Upper lobe of left lung (tissue), 6 donors: ENCODE measurements at places on chromosomes 11 and 22.

DNA sequence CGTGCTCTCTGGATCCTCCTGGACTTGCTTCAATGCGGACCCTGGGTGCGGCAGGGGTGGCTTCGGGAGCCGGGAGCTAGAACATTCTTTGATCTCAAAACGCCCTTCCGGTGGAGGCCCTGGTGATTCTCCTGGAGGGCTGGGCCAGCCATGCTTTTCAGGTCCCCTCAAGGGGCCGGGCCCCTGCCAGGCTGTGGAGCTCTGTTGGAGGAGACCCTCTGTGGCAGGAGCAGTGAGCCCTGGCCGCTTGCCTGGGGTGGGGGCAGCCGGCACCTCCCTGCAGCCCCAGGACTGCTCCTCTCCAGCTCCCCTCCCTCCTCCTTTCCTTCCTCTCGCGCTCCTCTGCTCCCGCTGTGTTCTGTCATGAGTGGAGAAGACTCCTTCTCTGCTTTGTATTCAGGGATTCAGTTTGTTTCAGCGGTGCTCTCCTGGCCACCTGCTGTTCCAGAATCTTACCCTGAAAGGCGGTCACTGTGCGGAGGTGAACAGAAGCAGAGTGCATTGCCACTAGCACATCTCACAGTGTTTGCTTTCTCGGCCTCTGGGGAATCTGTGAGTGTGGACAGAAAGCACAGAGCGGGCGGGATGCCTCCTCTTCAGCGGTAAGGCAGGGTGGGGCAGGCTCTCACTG is 289.1 kb downstream of the TBC1D22A start:
- peaks cover 5% of the 10 kb centered on the region for H3K36me3 ChIP-seq
- no peak for DNase-seq
- H3K27ac ChIP-seq, result no peak overlapping the region

DNA sequence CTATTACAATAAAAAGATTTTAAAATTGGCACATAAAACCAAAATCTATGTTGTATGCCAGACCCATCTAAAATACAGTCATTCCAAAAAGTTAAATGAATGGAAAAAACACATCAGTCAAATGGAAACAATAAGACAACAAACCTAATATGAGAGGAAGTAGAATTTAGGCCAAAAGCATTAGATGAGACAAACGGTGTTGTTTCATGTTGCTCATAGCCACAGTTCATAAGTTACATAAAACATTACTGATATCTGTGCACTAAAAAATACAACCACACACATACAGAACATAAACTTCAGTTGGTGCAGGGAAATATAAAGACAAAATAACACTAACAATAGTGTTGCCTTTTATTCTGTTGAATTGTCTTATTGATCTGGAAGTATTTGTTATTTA is 661.9 kb downstream of the CNTN5 start:
- no peaks in the 10 kb centered on the region for H3K36me3 ChIP-seq
- no peak overlapping the region for H3K27ac ChIP-seq
- no peak overlapping the region for H3K4me3 ChIP-seq
- DNase-seq, result no peak
- H3K4me1 ChIP-seq, result no peaks in the 10 kb centered on the region

DNA sequence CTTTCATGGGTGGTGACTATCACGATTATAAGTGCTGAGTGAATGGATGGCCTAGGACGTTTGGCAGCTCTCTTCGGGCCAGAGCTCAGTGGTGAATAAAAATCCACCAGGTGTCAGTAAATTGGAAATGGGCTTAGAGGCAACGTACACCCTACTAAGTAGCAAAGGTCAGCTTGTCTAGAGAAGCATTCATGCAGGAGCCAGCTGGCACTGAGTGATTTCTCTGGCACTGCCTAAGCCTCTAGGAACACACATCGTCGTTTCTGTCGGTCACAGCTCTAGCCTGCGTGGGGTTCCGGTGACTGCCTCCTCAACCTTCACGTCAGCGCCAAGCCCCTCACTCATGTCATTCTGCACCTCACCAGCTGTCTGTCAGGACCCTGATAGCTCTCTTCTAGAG is 192.4 kb upstream of the NTM start:
- H3K27me3 ChIP-seq, result no peaks in the 10 kb centered on the region
- no peak for DNase-seq

DNA sequence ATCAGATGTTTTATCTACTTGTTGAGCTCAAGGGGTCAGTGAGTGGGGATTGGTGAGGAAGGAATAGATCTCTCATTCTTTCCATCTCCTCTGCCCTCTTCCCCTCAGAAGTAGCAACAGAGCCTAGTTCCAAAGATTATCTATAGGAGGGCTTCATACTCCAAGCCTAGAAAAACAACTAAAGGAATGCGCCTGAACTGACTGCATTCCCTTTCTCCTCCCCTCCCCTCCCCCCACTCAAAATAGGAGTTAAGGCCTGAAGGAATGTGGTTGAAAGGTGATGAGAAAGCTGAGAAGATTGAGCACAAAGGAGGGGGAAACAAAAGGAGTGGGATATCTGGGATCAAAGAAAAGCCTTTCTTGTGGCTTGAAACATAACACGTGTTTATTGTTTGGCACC is 10.5 kb downstream of the EMSY start:
- H3K4me3 ChIP-seq, result no peak overlapping the region
- H3K27ac ChIP-seq, result no peak overlapping the region
- DNase-seq, result no peak
- H3K27me3 ChIP-seq, result no peaks in the 10 kb centered on the region
- peaks cover 49% of the 10 kb centered on the region for H3K36me3 ChIP-seq
- no peaks in the 10 kb centered on the region for H3K4me1 ChIP-seq

DNA sequence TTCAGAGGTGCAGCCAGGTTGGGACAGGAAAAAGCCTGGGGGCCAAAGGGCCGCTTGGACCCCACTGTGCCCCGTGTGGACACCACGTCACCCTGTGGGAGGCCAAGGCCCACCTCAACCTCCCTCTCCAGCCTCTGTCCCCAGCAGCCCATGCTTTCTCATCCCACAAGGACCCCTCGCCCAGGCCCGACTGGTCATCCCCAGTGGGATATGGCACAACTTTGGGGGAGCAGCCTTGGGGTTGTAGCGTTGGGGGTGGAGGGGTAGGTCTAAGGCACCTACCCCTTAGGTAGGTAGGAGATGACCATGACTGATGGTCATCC is 44.0 kb downstream of the IGF2 start:
- H3K27ac ChIP-seq, result no peak overlapping the region
- H3K27me3 ChIP-seq, result no peaks in the 10 kb centered on the region
- H3K36me3 ChIP-seq, result no peaks in the 10 kb centered on the region

- no peaks in the 10 kb centered on the region for H3K4me1 ChIP-seq
- no peak for DNase-seq
- H3K27me3 ChIP-seq, result no peaks in the 10 kb centered on the region
- H3K27ac ChIP-seq, result no peak overlapping the region
- no peaks in the 10 kb centered on the region for H3K36me3 ChIP-seq
- no peak overlapping the region for H3K4me3 ChIP-seq
These were observed 260.2 kb upstream of the ISX start for GRCh38 chr22:34805771-34806170.

GRCh38 chr11:69262918-69263735 is 30.8 kb upstream of the MYEOV start:
- no peak overlapping the region for H3K27ac ChIP-seq
- no peak overlapping the region for H3K4me3 ChIP-seq
- DNase-seq, result no peak
- H3K36me3 ChIP-seq, result no peaks in the 10 kb centered on the region
- peaks cover 12% of the 10 kb centered on the region for H3K4me1 ChIP-seq

GRCh38 chr11:57772562-57772961 is 11.0 kb downstream of the CTNND1 start:
- peaks cover 78% of the 10 kb centered on the region for H3K4me1 ChIP-seq
- H3K27me3 ChIP-seq, result no peaks in the 10 kb centered on the region
- no peaks in the 10 kb centered on the region for H3K36me3 ChIP-seq
- no peak overlapping the region for H3K4me3 ChIP-seq
- DNase-seq, result no peak

DNA sequence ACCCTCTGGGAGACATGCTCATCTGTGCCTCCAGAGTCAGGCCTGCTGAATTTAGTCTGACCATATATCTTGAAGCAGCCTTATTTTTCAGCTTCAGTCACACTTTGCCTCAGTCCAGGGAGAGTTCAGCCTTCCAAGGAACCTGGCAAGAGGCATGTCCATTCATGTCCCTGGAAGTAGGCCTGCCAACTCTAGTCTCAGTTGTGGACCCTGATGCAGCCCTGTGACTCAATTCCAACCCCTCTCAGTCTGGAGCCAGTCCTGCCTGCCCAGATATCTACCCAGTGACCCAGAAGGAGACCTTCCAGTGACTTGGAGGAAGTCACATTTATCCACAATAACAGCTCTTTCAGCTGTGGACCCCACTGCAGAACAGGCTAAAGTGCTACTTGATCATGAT is 566.6 kb downstream of the TMEM135 start:
- H3K4me1 ChIP-seq, result no peaks in the 10 kb centered on the region
- no peak overlapping the region for H3K27ac ChIP-seq
- H3K4me3 ChIP-seq, result no peak overlapping the region
- H3K36me3 ChIP-seq, result no peaks in the 10 kb centered on the region
- DNase-seq, result no peak

GRCh38 chr11:86888164-86889000 is 66.8 kb downstream of the FZD4 start:
- H3K27me3 ChIP-seq, result no peaks in the 10 kb centered on the region
- no peak overlapping the region for H3K27ac ChIP-seq
- H3K36me3 ChIP-seq, result no peaks in the 10 kb centered on the region
- H3K4me3 ChIP-seq, result no peak overlapping the region

GRCh38 chr11:103897160-103897936 is 139.1 kb upstream of the DDI1 start:
- no peak overlapping the region for H3K27ac ChIP-seq
- no peak overlapping the region for H3K4me3 ChIP-seq
- H3K27me3 ChIP-seq, result no peaks in the 10 kb centered on the region
- no peaks in the 10 kb centered on the region for H3K4me1 ChIP-seq
- DNase-seq, result no peak
- no peaks in the 10 kb centered on the region for H3K36me3 ChIP-seq

GRCh38 chr11:94550513-94550912 is 6.8 kb downstream of the FUT4 start:
- DNase-seq, result no peak
- H3K4me3 ChIP-seq, result no peak overlapping the region
- H3K27me3 ChIP-seq, result no peaks in the 10 kb centered on the region
- peaks cover 36% of the 10 kb centered on the region for H3K4me1 ChIP-seq
- H3K36me3 ChIP-seq, result no peaks in the 10 kb centered on the region

DNA sequence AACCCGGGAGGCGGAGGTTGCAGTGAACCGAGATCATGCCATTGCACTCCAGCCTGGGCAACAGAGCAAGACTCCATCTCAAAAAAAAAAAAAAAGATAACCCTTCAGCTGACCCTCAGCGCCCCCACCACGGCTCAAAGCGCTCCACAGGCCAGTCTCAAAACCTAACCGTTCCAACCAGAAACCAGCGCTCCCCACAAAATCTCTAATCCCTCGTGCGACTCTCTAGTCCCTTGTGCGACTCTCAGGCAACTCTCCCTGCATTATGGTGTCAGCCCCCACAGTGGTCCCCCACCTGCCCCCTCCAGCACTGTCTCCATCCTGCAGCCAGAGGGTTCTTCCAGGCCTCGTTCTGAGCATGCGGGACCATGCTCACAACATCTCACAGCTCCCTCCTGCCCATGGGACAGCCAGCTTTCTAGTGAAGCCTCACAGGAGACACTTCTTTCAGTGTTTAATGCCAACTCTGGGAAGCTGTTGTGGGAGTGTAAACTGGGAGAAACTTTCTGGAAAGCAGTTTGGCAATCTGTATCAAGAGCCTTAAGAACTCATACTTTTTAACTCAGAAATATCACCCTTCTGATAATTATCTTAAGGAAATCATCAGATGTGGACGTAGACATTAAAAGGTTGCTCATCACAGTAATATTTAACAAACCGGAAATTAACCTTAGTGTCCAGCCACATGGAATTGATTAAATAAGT is 4.2 kb upstream of the RASGRP2 start:
- H3K27ac ChIP-seq, result no peak overlapping the region
- no peaks in the 10 kb centered on the region for H3K27me3 ChIP-seq
- DNase-seq, result no peak
- H3K4me1 ChIP-seq, result peaks cover 27% of the 10 kb centered on the region
- no peaks in the 10 kb centered on the region for H3K36me3 ChIP-seq

DNA sequence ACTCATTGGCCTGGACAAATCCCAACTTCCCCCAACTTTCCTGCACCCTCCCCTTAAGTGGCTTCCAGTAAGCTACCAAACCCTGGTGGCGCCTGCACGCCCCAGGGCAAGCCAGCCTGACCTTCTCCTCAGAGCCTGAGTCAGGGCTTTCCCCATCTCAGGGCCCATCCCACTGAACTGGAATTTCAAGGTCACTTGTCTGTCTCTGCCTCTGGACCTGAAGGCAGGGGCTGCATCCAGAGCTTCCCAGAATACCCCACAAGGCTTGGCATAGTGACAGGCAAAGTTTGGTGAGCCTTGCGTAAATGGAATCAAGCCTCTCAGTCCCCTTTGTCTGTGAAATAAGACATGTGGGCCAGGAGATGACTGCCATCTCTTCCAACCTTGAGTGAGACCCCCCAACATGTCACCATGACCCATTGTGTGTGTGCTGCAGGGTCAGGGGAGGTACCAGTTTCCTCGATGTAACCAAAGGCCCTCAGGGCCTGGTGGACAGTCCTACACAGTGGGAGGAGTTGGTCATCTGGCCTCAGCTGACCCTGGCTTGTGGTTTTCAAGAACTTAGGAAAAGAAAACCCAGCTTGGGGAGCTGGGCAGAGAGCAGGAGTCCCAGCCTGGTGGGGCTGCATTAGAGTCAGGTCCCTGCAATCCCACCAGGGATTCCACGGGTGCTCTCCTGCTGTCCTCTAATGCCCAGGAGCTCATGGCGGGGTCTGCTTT is 8.9 kb downstream of the ALX4 start:
- peaks cover 16% of the 10 kb centered on the region for H3K4me1 ChIP-seq
- no peak overlapping the region for H3K27ac ChIP-seq
- peaks cover 34% of the 10 kb centered on the region for H3K27me3 ChIP-seq
- DNase-seq, result no peak
- no peak overlapping the region for H3K4me3 ChIP-seq

DNA sequence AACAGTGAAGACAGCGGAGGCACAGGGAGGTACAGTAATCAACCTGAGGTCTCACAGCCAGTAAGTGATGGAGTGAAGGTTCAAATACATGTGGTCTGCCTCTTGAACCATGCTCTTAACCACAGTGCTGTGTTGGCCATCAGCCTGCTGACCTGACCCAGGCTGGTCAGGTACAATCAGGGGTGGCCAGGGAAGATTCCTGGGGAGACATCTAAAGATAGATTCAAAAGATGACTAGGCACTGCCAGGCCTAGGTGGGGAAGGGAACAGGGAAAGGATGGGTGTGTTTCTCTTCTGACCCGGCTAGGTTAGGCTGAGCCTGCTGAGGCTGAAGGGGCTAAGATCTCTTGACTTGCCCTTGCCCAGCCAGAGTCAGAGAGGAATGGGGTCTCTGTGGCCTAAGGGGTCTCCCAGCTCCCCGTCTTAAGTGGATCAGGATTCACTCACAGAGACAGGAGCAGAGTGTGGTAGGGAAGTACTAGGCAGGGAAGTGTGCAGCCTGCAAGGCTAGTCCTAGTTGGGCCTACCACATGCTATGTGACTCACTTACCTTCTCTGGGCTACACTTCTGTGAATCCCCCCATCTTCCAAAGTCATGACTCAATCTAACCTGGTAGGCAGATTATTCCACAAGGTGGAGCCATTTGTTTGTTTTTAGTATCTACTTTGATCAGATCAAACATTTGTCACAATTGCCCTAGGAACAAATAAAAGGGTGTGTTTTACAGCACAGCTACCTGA is 10.4 kb upstream of the SREBF2 start:
- no peak overlapping the region for H3K27ac ChIP-seq
- no peak for DNase-seq
- H3K36me3 ChIP-seq, result no peaks in the 10 kb centered on the region
- no peak overlapping the region for H3K4me3 ChIP-seq
- H3K4me1 ChIP-seq, result peaks cover 14% of the 10 kb centered on the region
